Activated T-cell treated with anti-CD3 and anti-CD28 coated beads for 4 hours (primary cell): ENCODE measurements at places on chromosomes 5 and 9.

- DNase-seq = no peak
These were observed 28.8 kb downstream of the NR3C1 start for GRCh38 chr5:143374496-143375217.

GRCh38 chr5:89228355-89228754 is 345.4 kb upstream of the MEF2C start:
- DNase-seq = no peak

DNA sequence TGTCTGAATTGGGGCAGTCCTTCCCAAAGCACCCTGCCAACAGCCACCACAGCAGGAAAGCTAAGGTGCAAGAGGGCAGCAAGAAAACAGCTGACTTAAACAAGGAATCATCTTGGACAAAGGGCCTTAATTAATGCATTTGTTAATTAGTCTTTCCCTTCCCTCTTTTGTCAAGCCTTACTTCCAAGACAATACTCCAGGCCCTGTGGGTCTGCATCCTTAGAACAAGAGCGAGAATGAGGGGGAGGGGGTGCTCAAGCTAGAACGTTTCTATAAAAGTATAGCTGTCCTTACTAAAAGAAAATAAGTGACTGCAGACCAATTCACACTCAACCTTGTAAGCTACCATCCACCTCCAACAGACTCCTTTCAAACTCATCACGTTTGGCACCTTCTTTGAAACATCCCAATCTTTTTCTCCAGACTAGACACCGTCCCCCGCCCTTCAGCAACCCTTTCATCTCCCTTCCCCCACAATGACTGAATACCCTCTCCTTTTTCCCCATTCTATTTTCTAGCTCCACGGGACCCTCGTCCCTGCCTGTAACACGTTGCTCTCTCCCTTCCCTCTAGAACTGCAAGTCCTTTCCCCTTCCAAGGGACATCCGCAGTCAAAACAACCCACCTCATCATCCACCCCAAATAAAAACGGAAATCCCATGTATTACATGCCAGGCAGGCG is 85.7 kb upstream of the RNF38 start:
- no peak for DNase-seq

DNA sequence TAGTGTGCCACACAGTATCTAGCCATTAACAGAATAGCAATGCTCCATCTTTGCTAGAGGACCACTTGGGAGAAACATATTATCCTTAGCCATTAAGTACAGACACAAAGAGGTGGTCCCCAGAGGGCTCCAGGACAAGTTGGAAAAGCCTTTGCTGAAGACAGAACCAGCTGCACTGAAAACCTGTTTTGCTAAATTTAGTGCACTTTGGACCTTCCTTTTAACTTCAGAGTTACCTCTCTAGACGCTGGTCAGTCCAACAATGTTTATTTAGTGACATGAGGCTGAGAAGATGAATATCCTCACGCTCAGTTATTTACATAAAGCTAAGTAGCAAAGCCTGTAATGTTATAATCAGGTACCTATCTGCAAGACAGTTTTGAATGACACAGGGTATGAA is 265.0 kb upstream of the ZNF608 start:
- DNase-seq = no peak

- no peak for DNase-seq
These were observed 119.9 kb downstream of the KCNIP1 start for GRCh38 chr5:170623576-170624181.

DNA sequence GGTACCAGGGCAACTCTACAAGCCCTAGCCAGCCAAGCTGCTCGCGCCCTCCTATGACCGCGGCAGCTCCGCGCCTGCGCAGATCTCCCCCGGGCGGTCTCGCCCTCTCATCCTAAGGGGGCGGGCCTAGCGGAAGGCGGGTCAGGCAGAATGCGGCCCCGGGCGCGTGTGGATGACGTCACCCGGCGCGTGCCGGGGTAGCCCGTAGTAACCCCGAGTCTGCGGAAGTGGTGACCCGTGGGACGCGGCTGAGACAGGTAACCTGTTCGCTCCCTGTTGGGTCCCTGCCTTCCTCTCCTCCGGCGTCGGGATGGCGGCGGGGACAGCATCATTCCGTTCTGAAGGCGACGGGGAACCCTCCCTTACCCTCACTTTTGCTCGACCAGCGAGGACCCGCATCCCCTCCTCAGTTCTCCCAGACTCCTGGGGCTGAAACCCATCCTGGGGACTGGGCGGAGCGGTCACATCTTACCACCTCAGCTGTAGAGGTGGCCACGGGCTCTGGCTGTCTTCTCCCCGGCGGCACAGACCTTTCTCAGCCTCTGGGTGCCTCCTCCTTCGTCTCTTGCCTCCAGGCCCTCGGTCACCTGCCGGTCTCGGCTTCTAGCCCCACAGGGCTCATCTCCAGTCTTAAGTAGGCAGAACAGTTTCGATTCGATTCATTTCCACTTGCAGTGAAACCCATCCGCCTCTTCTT is at the start of gene AOPEP:
Gene AOPEP, plus strand, starts transcription at position 205 of the 697 bp plus-strand sequence. CDS start 33,085 bp downstream, outside the sequence.
- DNase-seq = peak; percentile 99

- DNase-seq = peak; percentile 60
These were observed 99.0 kb upstream of the SLC1A3 start for GRCh38 chr5:36507332-36507952.

GRCh38 chr9:113620377-113621161 is 157.0 kb downstream of the RGS3 start:
- DNase-seq = no peak

DNA sequence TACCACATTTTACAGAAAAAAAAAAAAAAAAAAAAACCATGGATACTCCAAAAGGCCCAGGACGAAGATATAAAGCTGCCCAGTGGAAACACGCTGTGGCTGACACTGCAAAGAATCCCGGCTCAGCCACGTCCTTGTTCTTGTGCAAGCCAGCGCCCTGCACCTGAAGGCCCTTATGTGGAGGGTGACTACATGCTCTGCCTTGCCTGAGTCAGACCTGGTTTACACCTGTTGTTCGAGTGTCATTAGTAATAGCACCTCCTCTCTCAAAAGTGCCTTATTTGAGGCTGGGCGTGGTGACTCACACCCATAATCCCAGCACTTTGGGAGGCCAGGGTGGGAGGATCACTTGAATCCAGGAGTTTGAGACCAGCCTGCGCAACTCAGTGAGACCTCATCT is 54.3 kb upstream of the ZSWIM6 start:
- no peak for DNase-seq

DNA sequence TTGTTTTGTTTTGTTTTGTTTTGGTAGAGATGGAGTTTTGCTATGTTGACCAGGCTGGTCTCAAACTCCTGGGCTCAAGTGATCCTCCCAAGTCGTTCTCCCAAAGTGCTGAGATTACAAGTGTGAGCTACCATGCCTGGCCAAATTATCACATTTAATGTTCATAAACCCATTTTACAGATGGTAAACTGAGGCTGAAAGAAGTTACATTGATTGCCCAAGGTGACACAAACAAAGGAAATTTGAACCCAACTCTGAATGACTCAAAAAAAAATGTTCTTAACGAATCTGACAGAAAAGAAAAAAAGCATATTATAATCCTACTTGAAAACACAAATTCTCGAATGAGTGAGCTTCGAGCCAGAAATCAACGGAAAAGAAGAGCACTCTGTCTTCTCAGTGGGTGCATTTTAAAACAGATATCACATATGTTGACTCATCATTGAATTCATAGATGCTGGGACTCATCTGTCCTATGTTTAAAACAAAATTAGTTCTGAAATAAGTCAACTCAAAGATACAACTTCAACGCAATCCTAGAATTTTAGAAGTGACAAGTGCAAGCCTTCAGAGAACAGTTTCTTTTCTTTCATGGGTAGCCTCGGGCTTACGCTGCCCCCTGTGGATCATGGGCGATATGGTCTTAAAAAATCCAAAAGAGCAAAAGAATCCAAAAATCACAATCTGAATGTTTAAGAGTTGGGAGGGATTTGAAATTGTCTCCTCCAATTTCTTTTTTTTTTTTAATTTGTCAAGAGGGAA is 28.4 kb downstream of the TIMD4 start:
- peak; percentile 31 for DNase-seq

DNA sequence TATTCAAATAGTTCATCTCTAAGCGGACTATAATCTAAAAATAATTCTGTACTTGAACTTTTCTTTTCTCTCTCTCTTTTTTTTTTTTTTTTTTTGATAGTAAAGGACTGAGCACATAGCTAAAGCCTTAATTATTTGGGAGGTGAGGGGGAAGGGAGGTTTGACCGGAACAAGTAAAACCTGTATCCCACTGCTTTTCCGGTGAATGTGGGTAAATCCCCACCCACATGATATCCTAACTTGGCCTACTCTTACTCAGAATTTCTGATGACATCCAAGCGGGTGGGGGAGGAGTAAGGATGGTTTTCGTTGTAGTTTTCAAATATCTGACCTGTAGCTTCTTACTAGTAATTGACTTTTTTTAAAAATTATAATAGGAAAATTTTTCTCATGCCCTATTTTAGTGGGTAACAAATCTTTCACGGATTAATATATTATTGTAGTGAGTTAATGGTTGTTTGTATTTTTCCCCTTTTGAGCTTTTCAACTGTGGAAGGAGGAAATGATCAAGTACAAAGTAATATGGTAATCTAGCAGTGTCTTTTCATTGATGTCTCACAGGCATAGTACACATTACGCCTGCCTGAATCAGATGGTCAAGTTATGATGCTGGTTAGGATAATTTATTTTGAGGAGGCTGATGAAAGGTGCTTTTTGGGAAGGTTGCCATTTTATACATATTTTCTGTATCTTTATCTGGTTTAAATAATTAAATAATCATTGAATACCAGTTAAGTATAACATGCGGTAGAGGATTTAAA is 2.2 kb upstream of the ELL2 start:
- DNase-seq = peak; percentile 13

DNA sequence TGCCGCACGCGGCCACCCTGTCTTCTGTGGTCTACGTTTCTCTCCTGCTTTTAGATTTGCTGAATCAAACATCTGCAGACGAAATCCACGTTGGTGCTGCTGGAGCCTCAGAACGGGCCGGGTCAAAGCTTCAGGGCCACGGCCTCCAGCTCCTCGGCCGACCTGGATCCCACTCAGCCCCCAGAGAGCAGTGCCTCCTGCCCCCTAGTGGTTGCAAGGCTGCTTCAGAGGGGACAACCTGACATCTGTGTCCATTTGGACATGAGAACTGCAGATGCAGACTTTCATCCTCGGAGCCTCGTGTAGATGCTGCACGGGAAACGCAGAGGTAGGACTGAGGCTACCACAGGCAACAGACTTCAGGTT is 23.0 kb upstream of the SLC6A3 start:
- no peak for DNase-seq
